ENCODE measurements at places on chromosomes 11 and 22. TPM values are rescaled to one million over a fixed set of nuclear protein-coding genes. Genes with fewer than 3 reads are reported as not detected.

GRCh38 chr11:12979928-12980689 lies 29.0 kb upstream of the RASSF10 start:
- H3K4me3 ChIP-seq = no peak overlapping the region
- H3K36me3 ChIP-seq = no peaks in the 10 kb centered on the region
- no peak for DNase-seq
- no peak overlapping the region for H3K27ac ChIP-seq

DNA sequence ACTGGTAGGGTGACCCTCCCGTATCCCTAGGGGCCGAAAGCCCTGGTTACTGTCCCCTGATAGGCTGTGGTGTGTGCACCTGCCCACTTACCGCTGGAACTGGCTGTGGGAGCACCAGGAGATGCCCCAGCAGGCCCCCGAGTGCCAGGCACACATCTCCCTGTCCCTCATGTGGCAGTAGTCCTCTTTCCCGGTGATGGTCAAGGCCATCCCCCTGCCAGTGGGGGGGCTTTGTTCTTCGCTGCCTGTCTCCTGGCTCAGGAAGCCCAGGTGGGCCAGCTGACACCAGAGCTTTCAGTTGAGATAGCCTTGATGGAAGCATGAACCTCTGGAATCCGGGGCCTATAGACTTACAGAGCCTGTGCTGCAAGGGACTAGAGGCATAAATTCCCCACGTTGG lies 100.5 kb downstream of the MPPED1 start:
- no peak for DNase-seq
- H3K27me3 ChIP-seq = no peaks in the 10 kb centered on the region
- no peaks in the 10 kb centered on the region for H3K36me3 ChIP-seq

GRCh38 chr22:19645391-19645790 lies 68.9 kb upstream of the SEPTIN5 start:
- no peak for DNase-seq
- no peak overlapping the region for H3K27ac ChIP-seq
- no peaks in the 10 kb centered on the region for H3K4me1 ChIP-seq
- no peaks in the 10 kb centered on the region for H3K36me3 ChIP-seq

- peaks cover 21% of the 10 kb centered on the region for H3K36me3 ChIP-seq
- no peak for DNase-seq
- no peaks in the 10 kb centered on the region for H3K4me1 ChIP-seq
- H3K27ac ChIP-seq = no peak overlapping the region
These were observed 8.4 kb upstream of the PMM1 start for GRCh38 chr22:41598081-41598480.

DNA sequence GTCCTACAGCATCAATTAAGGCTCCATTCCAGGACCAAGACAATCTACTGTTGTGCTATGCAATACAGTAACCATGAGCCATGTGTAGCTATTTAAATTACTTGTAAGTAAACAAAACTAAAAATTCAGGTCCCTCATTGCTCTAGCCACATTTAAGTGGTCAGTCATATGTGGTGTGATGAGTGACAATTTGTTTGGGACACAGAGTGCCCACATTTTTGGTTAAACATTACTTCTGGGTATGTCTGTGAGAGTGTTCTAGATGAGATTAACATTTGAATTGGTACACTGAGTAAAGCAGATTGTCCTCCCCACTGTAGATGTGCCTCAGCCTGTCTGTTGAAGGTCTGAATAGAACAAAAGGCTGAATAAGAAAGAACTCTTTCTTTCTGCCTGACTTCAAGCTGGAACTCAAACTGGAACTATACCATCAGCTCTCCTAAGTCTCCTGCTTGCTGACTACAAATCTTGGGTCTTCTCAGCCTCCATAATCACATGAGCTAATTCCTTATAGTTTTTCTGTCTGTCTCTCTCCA lies 15.8 kb downstream of the KBTBD3 start:
- no peak for DNase-seq
- no peaks in the 10 kb centered on the region for H3K36me3 ChIP-seq
- no peaks in the 10 kb centered on the region for H3K27me3 ChIP-seq
- H3K4me3 ChIP-seq = no peak overlapping the region
- no peak overlapping the region for H3K27ac ChIP-seq

GRCh38 chr11:1255151-1255550 lies 32.3 kb downstream of the MUC5B start:
- no peak for DNase-seq
- no peak overlapping the region for H3K27ac ChIP-seq
- H3K4me3 ChIP-seq = no peak overlapping the region
- H3K4me1 ChIP-seq = no peaks in the 10 kb centered on the region
- H3K27me3 ChIP-seq = no peaks in the 10 kb centered on the region

DNA sequence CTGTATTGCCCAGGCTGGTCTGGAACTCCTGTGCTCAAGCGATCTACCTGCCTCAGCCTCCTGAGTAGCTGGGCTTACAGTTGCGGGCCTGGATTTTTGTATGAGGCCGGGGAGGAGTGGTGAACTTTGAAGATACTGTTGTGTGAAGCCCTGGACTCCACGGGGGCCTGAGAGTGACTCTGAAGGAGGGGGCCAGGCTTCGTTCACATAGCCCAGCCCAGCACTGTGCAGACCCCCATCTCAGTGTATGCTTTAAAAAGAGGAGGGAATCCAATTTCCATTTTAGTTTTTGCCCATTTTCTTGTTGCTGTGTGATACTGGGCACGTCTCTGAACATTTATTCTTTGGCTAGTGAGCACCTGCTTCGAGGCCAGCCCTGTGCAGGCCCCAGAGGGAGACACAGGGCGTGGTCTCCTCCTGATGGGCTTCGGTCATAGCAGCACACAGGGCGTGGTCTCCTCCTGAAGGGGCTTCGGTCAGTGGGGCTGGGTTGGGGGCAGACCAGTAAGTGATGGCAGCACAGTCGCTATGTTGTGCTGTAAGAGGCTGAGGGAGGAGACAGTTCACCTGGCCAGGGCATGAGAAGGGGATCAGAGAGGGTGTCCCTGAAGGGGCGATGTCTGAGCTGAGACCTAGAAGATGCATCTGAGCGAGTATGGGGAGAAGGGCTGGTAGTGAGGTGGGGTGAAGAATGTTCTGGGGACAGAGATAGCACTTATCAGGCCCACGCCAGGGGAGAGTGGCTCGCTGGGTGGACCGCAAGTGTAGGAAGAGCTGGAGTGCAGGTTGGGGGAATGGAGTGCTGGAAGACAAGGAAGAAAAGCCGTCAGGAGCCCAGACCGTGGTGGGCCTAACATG lies 14.0 kb downstream of the SAMM50 start:
- H3K27me3 ChIP-seq = no peaks in the 10 kb centered on the region
- no peak overlapping the region for H3K27ac ChIP-seq
- no peak for DNase-seq
- no peaks in the 10 kb centered on the region for H3K4me1 ChIP-seq
- peaks cover 88% of the 10 kb centered on the region for H3K36me3 ChIP-seq
- H3K4me3 ChIP-seq = no peak overlapping the region

DNA sequence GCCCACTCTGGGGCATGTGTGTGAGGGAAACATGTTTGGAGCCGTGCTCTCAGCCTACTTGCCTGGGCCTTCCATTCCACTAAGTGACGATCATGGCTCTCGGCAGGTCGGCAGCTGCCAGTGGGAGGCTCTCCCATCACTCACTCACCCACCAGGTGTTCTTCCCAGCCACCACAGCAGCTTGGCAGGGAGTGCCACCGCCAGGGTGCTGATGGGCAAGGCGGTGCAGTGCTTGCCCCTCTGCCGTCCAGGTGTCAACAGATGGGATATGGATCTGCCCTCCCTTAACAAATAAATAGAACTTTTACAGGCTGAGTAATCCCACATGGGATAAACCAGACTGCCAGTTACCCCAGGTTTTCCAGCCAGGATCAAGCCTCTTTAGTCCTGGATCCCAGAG lies 205.5 kb upstream of the TMEM45B start:
- H3K27me3 ChIP-seq = no peaks in the 10 kb centered on the region
- DNase-seq = no peak
- no peaks in the 10 kb centered on the region for H3K36me3 ChIP-seq
- H3K4me3 ChIP-seq = no peak overlapping the region

OR56A1 gene
- polyA plus RNA-seq = not detected

DNA sequence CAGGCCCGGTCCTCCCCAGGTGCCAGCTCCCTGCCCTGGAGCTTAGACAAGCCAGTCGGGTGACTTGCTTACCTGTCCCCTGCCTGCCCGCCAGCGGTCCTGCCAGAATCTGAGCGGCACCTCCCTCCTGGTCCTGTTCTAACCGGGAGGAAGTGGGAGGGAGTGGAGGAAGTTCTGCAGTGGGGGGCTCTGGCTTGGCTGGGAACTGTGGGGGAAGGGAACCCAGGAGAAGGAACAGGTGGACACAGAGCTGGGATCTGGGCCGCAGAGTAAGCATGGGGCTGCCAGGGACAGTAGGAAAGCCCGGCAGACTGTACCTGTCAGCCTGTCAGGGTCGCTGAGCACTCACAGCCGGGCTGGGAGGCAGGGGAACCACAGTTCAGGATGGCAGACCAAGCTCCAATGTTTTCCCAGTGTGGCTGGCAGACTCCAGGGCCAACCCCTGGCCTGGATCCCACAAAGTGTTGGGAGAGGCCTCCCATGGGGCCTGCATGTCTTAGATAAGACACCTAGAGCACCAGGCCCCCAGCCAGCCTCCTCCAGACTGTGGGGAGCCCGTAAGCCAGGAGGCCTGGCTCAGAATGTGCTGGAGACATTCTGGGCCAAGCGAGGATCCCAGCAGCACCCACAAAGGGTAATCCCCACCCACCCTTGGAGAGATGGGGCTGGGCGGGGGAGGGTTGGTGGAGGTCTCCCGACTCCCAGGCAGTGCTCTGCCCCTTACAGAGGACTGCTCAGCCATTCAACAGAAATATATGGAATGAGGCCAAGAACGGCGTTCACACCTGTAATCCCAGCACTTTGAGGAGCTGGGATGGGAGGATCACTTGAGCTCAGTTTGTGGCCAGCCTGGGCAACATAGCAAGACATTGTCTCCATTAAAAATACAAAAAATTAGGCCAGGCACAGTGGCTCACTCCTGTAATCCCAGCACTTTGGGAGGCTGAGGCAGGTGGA lies 2.3 kb downstream of the CYB5R3 start:
- H3K27ac ChIP-seq = no peak overlapping the region
- no peak overlapping the region for H3K4me3 ChIP-seq

PRODH gene
- not detected for polyA plus RNA-seq

CREB3L1 gene
- polyA plus RNA-seq = not detected

SERHL2 gene
- polyA plus RNA-seq = 0.41 TPM

DNA sequence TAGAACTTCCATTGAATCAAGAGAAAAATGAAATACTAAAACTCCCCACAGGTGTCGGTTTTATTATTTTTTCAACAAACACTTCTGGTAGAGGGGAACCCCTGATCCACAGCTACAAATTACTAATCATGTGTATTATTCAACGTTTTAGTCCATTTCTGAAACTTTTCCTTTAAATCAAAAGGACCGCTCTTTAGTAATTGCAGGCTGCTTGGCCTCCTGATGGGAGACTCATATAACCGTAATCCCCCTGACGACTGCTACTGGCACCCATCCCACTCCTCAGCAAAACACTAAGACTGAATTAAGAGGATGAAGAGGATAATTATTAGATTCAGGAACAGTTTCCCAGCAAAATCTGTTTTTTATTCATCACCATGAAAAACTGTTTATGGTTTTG lies 46.4 kb downstream of the PAX6 start:
- no peak overlapping the region for H3K4me3 ChIP-seq
- no peak overlapping the region for H3K27ac ChIP-seq
- H3K4me1 ChIP-seq = no peaks in the 10 kb centered on the region

DNA sequence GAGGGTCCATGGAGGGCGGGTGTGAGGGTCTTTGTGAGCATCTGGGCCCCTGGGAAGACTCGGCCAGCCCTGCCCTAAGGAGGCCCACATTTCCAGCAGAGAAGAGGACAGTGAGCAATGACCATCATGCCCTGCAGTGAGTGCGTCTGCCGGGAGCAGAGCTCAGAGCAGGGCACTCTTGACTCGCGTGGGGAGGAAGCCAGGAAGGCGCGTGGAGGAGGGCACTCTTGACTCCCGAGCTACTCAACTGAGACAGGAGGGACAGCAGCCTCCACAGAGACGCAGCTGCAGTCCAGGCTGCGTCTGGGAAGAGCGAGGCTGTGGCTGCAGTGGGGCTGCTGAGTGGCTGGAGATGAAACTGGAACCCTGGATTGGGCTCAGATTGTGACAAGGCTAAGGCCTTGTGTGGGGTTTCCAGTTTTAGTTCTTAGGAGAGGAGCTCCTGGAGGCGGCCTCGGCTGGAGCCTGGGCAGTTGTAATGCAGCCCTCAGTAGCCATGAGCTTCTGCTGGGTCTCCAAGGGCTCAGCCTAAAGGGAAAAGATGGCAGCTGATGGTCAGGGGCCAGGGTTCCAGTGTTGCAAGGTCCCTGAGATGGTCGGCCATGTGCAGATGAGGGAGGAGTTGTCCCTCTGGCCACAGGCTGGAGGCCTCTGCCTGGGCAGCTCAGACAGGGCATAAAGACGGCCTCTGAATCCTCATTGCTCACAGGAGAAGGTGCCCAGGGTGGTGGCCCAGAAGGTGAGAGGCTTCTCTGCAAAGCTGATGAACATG lies 264.7 kb upstream of the B3GAT1 start:
- H3K36me3 ChIP-seq = no peaks in the 10 kb centered on the region
- H3K27me3 ChIP-seq = peaks cover 1% of the 10 kb centered on the region

DNA sequence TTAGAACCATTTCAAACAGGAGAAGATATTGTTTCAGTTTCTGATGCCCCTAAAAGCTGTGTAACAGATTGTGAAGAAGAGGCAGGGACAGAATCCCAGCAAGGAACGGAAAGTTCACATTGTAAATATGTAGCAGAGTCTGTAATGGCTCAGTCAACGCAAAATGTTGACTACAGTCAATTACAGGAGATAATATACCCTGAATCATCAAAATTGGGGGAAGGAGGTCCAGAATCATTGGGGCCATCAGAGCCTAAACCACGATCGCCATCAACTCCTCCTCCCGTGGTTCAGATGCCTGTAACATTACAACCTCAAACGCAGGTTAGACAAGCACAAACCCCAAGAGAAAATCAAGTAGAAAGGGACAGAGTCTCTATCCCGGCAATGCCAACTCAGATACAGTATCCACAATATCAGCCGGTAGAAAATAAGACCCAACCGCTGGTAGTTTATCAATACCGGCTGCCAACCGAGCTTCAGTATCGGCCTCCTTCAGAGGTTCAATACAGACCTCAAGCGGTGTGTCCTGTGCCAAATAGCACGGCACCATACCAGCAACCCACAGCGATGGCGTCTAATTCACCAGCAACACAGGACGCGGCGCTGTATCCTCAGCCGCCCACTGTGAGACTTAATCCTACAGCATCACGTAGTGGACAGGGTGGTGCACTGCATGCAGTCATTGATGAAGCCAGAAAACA lies 40.8 kb downstream of the IGLL1 start:
- H3K27ac ChIP-seq = no peak overlapping the region
- H3K27me3 ChIP-seq = no peaks in the 10 kb centered on the region
- no peaks in the 10 kb centered on the region for H3K36me3 ChIP-seq
- H3K4me3 ChIP-seq = no peak overlapping the region
- peak; percentile 42 for DNase-seq

- H3K4me3 ChIP-seq = no peak overlapping the region
- H3K27ac ChIP-seq = no peak overlapping the region
These were observed 453.5 kb downstream of the OPCML start for GRCh38 chr11:133078591-133079404.

TRPM5 gene
- polyA plus RNA-seq = not detected

DUSP8 gene
- 0.07 TPM for polyA plus RNA-seq

MISFA gene
- not detected for polyA plus RNA-seq

- H3K27ac ChIP-seq = no peak overlapping the region
- peak; percentile 66 for DNase-seq
- no peaks in the 10 kb centered on the region for H3K36me3 ChIP-seq
These were observed 105.1 kb downstream of the HIPK3 start for GRCh38 chr11:33362051-33362910.

IFTAP gene
- 3.8 TPM for polyA plus RNA-seq

CKAP5 gene
- polyA plus RNA-seq = 12.6 TPM

Measured in CD4-positive, CD25-positive, alpha-beta regulatory T cell (primary cell).